ENCODE measurements at places on chromosomes 2 and 18.
A peak's percentile ranks its signal among the peaks of the same experiment; 100 is the strongest.

DNA sequence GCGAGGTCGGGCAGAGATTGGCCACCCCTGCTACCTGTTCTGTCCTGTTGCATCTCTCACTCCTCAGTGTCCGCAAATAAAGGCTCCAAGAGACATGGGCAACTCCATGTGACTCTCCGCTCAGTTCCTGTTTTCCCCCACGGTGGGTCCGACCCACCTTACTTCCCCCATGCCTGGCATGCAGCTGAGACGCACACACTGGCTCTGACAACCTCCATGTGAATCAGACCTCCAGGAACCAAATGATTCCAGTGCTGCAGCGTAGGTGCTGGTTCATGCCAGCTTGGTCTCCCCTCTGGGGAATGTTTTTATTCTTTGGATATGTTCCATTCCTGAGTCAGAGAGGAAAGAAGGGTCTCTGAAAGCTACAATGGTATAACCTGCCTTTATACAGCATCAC lies 221.5 kb downstream of the SH3RF3 start:
- DNase-seq, result no peak

GRCh38 chr2:36478999-36479398 lies 119.0 kb downstream of the FEZ2 start:
- DNase-seq, result no peak

DNA sequence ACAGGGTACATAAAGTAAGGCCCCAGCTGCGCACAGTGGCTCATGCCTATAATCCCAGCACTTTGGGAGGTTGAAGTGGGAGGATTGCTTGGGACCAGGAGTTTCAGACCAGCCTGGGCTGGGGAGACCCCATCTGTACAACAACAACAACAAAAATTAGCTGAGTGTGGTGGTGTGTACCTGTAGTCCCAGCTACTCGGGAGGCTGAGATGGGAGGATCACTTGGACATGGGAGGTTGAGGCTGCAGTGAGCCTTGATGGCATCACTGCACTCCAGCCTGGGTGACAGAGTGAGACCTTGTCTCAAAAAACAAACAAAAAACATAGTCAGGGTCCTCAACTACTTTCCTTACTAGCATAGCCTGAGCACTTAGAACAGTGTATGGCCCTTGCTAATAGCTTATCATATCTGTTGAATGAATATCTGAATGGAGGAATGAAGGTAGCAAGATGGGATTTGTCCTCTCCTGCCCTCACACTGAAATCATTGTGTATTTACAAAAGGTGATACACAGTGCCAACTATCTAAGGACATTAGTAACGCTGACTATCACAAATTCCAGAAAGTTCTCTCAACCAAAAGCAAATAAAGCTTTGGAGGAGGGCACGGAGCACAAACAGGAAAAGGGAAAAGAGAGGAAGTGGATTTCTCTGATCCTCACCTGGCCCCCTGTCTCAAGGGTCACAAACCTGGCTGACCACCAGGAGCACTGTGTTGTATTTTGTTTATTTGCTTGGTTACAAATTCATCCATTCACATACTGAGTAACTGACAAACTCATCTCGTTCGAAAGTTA lies 38.1 kb downstream of the L3MBTL4 start:
- no peak for DNase-seq

- no peak for DNase-seq
Measured at GRCh38 chr18:45642238-45642637, 27.0 kb downstream of the SLC14A2 start.

GRCh38 chr2:79097843-79098242 lies 10.1 kb upstream of the REG1B start:
- no peak for DNase-seq

- no peak for DNase-seq
Measured at GRCh38 chr2:86426271-86426670, 14.9 kb upstream of the KDM3A start.

DNA sequence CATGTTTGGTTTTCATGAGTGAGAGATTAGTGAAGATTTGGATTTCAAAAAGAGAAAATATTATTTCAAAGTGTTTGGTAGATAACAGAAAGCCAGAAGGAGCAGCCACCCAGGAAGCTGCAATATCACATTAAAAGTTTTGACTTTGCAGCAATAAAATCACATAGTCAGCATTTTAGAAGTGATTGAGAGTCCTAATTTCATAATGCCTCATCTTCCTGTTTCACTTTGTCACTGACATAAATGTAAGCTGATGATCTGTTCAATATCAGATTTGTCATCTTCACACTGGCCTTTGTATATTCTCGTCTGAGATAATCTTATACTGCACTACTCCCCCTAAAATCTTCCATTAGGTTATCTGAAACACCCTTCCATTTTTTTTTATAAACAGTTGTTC lies 690.5 kb downstream of the ADCYAP1 start:
- peak; percentile 64 for DNase-seq

- no peak for DNase-seq
Measured at GRCh38 chr2:127122361-127123027, 15.5 kb upstream of the BIN1 start.

GRCh38 chr2:166628478-166629136 lies 134.6 kb upstream of the SCN7A start:
- no peak for DNase-seq

GRCh38 chr2:219650426-219651248 lies 23.2 kb downstream of the SLC4A3 start:
- DNase-seq, result no peak

DNA sequence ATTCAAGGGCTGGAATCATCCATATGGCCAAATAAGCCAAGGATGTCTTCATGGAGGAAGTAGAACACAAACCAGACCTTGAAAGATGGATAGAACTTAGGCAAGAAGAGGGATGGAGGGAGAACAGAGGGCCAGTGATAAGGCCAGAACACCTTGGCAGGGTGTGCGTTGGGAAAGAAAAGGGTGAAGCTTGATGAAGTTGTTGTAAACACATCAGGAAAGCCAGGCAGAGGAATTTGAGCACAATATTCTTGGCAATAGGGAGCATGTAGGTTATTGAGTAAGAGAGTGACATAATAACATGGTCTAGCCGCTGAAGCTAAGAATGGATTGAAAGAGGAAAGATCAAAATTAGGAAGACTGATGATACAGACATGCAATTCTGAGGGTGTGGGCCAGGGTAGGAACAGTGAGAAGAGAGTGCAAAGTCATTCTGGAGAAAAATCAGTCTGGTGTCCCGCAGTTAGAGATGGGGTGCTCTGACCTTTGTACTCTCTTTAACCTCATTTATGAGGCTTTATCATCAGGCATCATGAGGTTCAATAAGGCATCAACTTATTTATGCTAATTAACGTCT lies 41.0 kb downstream of the SLC14A2 start:
- DNase-seq, result peak; percentile 23

GRCh38 chr2:207531032-207531952 lies 1.5 kb downstream of the CREB1 start:
- DNase-seq, result no peak

- no peak for DNase-seq
Measured at GRCh38 chr2:157857881-157858280, 18.2 kb downstream of the ACVR1 start.

GRCh38 chr2:100998235-100998573 lies 3.9 kb upstream of the RPL31 start:
- no peak for DNase-seq

GRCh38 chr18:11392980-11393885 lies 216.2 kb upstream of the SLC35G4 start:
- DNase-seq, result no peak

DNA sequence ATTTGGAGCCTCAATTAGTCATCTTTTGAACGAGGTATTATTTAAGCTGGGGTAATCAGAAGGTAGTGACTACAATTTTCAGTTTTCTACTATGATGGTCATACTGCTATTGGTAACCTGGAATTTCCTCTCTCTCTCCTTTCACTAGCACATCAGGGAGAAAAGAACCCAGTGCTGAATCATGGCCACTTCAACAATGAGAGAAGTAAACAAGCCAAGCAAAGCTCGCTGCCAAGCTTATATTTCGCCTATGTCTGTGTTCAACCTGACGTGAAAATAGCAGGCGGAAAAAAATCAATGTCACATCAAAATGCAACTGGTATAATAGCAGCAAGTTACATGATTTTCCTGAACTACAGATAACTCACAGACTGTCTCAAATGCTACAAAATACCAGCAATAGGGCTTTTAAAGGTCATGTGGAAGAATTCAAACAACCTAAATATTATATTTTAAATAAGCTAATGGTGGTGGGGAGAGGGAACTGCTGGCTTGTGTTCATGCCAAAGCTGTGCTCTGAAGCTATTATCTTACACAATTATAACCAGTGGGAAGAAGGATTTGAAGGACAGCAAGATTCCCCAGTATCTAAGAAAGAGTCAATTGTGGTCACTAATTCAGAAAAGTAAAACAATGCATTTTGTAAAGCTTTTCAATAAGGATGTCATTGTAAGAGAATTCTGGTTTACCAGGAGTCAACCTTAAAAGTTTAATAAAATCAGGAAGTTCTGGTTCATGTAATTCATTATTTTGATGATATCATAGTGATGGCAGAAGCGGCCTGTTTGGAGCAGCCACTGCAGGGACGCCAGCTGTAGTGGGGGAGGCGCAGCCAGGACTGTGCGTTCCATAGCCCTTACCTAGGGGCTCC lies 38.0 kb downstream of the RNF152 start:
- DNase-seq, result peak; percentile 16

DNA sequence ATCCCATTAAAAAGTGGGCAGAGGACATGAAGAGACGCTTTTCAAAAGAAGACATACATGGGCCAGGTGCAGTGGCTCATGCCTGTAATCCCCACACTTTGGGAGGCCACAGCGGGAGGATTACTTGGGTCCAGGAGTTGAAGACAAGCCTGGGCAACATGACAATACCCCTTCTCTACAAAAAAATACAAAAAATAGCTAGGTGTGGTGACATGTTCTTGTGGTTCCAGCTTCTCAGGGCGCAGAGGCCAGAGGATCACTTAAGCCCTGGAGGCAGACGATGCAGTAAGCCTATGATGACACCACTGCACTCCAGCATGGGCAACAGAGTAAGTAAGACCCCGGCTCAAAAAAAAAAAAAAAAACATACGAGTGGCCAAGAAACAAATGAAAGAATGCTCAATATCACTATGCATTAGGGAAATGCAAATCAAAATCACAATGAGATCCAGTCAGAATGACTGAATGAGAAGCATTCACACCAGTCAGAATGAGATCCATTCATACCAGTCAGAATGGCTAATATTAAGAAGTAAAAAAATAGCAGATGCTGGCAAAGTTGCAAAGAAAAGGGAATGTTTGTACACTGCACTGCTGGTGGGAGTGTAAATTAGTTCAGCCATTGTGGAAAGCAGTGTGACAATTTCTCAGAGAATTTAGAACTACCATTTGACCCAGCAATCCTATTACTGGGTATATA lies 550.2 kb upstream of the SLC39A10 start:
- no peak for DNase-seq

DNA sequence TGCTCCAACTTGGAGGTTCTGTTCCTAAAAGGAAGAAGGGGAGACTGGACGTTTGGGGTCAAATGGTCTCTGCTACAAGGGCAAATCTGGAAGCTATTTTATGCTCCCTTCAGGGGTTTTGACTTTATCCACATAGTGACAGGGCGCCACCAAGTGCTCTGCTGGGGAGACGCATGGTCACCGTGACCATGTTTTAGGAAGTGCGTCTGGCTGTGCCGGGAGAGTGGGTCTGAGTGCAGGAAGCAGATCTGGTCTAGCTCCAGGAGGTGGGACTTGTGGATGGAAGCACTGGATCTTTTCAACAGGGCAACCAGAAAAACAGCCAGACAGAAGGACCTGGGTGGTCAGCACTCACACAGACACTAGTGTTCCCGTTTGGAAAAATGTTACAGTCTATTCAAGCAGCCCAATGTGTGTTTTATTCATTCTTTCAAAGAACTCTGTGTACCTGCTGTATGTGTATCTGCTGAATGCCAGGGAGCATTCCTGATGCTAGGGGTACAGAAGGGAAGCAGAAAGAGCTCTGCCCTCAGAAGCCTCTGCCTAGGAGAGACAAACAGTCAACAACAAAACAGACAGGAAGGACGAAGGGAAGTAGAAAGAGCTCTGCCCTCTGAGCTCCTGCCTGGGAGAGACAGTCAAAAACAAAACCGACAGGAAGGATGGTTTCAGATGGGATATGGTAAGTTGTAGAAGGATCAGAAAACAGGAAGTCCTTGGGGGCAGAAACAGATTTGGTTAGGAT lies 14.3 kb downstream of the IMPA2 start:
- peak; percentile 82 for DNase-seq

- no peak for DNase-seq
Measured at GRCh38 chr2:109246176-109246575, 117.2 kb downstream of the SH3RF3 start.

DNA sequence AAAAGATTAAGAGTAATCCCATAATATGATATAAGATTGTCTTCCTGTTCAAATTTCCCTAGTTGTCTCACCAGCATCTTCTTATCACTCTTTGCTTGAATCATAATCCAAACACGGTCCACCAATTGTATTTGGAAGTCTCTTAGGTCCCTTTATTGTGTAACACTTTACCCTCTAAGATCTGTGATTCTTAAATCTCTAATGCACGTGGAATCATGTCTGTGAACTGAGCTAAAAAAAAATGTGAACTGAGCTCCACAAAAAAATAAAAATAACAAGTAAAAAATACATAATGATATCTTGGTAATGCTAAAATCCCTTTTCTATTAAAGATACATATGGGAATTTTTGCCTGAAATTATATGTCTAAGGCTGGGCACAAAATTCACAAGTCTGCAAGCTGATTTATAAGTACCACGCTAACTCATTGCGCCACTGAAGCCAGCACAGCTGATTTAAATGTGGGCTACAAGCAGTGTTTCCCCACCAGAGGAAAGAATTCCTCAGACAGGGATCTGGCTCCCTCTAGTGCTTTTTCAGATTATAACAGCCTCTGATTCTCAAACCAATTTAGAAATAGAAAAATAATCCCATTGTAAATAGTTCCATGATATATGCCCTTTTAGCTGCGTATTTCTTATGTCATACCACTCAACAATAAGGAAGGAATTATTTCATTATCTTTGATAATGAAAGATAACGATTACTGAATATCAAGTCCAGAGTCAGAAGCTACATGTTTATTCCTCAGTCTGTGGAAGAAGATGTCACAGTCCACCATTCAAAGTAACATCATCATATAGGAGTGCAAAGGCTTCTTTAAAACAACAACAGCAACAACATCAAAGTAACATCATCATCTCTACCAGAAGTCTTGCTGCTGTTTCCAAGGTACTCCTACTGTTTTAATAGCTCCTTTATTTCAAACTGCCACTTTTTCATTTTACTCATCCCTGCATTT lies 22.9 kb downstream of the RBM43 start:
- peak; percentile 83 for DNase-seq

DNA sequence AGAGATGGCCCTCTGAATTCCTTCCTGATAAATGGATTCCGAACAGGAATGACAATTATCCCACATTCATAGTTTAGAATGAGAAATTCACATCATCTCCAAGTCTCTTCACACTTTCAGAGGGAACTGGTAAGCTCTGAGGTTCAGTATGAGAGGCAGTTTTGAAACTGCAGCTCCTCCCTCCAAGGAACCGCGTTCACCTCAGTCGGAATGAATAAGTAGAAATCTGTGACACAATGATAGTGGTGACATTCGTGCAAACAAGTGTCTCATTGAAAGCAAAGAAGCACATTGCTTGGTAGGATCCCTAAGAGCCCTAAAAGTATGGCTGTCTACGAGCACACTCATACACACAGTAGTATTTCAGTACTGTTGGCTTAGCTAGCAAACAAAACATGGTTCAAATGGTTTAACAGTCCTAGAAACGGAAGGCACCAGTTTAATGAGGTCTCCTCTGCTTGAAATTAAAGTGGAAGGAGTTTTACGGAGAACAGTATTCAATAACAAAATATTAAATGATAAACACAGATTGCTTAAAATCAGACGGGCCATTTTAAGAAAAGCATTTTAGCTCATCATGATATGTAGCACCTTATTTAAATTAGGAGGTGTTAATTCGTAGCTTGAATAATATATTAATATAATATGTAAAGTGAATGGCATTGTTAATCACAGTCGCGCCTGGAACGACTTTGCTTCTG lies 225.0 kb downstream of the ARHGAP15 start:
- DNase-seq, result no peak

- no peak for DNase-seq
Measured at GRCh38 chr2:240362826-240363745, 72.4 kb upstream of the GPC1 start.

All from suppressor macrophage treated with lipopolysaccharide for 1 hour (primary cell).